ENCODE measurements at places on chromosomes 6 and 20.

DNA sequence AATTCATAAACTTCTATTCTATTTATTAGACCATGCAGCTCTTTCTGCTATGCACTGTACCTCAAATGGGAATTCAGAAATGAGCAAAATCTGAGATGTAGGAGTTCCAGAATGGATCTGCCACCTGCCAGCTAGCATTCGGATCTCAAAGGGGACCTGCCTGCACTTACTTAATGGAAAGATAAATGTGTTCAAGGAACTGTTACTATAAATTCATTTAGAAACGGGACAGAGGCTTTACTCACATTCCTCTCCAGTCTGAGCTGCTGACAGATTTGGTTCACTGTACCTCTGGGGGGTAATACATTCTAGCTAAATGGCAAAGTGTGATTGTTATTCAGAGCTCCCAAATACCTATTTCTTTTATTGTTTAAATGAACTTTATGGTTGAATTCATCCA lies 384.1 kb downstream of the GRIK2 start:
- DNase-seq, result no peak

GRCh38 chr20:64152906-64153305 lies 11.3 kb upstream of the MYT1 start:
- DNase-seq, result no peak

GRCh38 chr20:56606174-56606945 lies 22.7 kb upstream of the TFAP2C start:
- DNase-seq, result no peak

- no peak for DNase-seq
Measured at GRCh38 chr6:22082218-22082617, 214.6 kb downstream of the PRL start.

DNA sequence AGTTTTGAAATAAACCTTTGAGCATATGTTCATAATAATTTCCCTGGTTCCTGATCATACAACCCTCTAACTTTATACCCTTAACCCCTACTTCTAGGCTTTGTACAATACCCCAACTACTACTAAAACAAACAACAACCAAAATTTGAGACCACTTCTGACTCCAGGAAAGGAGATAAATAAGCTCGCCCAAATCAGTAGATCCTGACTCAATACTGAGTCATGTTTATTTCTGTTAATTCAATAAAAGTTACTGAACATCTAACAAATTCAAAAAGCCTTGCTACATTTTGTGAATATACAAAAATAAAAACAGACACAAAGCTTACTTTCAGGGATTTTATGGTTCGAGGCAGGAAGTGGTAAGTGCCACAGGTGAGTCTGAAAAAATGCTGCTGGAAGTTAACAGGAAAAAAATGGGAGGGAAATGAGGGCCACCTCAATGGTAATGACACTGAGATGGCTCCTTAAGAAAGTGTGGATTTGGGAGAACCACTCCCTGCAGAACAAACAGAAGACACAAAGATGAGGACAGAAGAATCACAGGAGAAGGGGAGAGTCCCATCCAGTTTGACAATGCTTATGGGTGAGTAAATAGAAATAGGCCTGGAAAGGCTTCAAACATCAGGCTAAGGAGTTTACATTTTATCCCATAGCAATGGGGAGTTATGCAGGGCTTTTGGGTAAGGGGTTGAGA lies 63.4 kb downstream of the DST start:
- no peak for DNase-seq

- no peak for DNase-seq
Measured at GRCh38 chr20:48360342-48360975, 467.3 kb downstream of the PREX1 start.

- peak; percentile 9 for DNase-seq
Measured at GRCh38 chr20:25859649-25860530, 163.2 kb upstream of the ZNF337 start.

- DNase-seq, result no peak
Measured at GRCh38 chr6:17865243-17865642, 122.2 kb downstream of the KIF13A start.

DNA sequence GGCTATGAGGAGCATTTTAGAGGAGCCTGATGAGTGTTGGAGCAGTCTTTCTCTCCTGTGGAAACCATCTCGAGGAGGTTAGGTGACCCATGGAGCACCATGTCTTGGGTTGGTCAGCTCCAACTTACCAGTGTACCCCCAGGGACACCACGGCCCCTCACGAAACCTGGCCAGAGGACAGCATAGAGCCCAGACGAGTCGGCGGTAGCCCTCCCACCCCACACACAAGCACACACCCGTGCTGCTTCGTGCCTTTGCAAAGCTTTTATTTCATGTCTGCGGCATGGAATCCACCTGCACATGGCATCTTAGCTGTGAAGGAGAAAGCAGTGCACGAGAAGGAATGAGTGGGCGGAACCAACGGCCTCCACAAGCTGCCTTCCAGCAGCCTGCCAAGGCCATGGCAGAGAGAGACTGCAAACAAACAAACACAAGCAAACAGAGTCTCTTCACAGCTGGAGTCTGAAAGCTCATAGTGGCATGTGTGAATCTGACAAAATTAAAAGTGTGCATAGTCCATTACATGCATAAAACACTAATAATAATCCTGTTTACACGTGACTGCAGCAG lies 53.6 kb downstream of the EZR start:
- DNase-seq, result no peak

DNA sequence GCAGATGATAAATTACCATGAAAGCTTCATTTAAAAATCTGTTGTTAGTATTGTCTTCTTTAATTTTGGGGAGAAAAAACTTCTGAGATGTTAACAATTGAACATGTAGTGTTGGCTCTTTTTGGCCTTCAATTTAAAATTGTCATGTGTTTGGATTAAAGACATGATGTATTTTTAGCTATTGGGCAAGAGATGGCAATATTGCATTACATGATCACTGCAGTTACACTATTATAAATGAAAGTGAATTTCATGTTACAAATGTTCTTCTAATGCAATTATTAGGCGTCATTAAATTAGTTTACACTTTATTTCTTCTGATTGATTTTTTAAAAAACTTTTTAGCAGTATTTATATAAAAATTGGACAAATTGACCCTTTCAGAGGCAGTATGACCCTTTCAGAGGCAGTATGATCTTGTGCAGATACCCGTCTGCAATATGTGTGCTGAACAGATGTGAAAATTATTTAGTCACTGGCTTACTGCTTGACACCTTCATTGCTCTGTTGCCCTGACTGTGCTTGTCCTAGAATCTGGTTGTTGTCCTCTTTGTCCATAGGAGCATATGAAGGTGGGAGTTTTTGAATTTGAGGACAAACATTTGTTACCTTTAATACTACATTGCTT lies 25.8 kb downstream of the CDKAL1 start:
- DNase-seq, result no peak
